K562 (cell line): ENCODE measurements at places on chromosomes 4 and X.

- H3K36me3 ChIP-seq, result peaks cover 4% of the 10 kb centered on the region; the same call in 1 of the 3 replicates
- no peak overlapping the region for H3K4me3 ChIP-seq
- H3K27me3 ChIP-seq, result no peaks in the 10 kb centered on the region
- H3K4me1 ChIP-seq, result no peaks in the 10 kb centered on the region; the same call in 1 of the 2 replicates
Measured at GRCh38 chrX:78019586-78020483, 50.4 kb upstream of the PGAM4 start.

DNA sequence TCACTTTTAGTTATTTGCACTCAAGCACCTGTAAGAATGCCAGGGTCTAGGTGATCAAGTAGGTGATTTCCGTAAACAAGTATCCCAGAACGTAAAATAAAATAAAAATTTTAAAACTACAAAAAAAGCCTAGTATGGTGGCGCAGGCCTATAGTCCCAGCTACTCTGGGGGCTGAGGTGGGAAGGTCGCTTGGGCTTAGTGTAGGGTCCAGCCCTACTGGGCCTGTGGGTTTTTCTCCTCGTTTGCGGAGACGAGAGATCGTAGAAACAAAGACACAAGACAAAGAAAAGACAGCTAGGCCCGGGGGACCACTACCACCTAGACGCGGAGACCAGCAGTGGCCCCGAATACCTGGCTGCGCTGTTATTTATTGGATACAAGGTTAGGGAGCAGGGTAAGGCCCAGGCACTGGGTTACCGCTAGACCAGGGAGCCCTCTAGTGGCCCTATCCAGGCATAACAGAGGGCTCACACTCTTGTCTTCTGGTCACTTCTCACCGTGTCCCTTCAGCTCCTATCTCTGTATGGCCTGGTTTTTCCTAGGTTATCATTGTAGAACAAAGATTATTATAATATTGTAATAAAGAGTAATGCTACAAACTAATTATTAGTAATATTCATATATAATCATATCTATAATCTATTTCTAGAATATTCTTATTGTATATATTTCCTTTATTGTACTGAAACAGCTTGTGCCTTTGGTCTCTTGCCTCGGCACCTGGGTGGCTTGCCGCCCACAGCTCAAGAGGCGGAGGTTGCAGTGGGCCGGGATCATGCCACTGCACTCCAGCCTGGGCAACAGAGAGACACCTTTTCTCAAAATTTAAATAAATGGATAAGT lies 38.4 kb downstream of the SAGE1 start:
- H3K4me1 ChIP-seq, result no peaks in the 10 kb centered on the region
- peak; percentile 74 for DNase-seq
- no peaks in the 10 kb centered on the region; the same call in 1 of the 2 replicates for H3K27me3 ChIP-seq

DNA sequence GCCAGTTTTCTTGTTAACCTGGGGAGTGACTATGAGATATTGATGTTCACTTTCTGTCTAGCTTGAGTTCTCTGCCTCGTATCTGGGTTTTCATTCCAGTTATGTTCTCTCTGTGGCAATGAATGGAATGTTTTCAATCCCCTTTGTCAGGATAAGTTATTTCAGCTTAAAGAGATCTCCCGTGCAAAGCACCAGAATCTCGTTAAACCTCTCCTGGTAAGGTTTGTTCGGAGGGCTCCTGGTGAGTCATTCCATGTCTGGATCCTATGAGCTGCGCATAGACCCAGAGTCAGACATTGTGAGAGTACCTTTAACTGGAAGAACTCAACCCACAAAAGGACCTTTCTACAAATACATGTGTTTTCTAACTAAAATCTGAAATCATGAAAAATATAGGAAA lies 51.0 kb downstream of the KDR start:
- H3K4me1 ChIP-seq, result no peaks in the 10 kb centered on the region
- H3K27me3 ChIP-seq, result peaks cover 7% of the 10 kb centered on the region
- H3K27ac ChIP-seq, result no peak overlapping the region
- H3K4me3 ChIP-seq, result no peak overlapping the region
- no peaks in the 10 kb centered on the region for H3K36me3 ChIP-seq
- DNase-seq, result no peak

DNA sequence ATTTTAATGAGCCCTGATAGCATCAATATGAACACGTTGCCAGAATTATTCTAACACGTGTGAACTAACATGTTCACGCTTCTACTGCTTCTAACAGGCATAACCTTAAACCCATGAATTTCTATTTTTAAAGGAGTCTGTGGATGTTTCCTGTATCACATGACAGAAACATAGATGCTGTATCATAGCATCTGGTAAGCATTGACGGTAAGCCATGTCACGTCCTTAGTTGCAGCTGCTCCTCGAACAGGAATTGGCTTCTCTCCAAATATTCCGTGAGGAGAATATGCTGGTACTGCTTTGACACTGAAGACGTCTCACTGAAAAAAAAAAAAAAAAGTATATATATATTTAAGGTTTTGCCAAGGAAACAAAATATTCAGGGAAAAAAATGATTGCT lies 105.1 kb upstream of the MXRA5 start:
- no peaks in the 10 kb centered on the region for H3K36me3 ChIP-seq
- H3K27me3 ChIP-seq, result no peaks in the 10 kb centered on the region
- H3K4me3 ChIP-seq, result no peak overlapping the region
- H3K27ac ChIP-seq, result no peak overlapping the region
- no peak for DNase-seq
- no peaks in the 10 kb centered on the region for H3K4me1 ChIP-seq

- H3K27me3 ChIP-seq, result no peaks in the 10 kb centered on the region
- H3K4me3 ChIP-seq, result no peak overlapping the region
- H3K27ac ChIP-seq, result no peak overlapping the region
Measured at GRCh38 chr4:158299459-158300007, 89.2 kb downstream of the TMEM144 start.

GRCh38 chr4:47500776-47501175 lies 15.7 kb downstream of the ATP10D start:
- no peak overlapping the region for H3K4me3 ChIP-seq
- no peak for DNase-seq
- no peaks in the 10 kb centered on the region for H3K27me3 ChIP-seq
- H3K27ac ChIP-seq, result no peak overlapping the region

GRCh38 chr4:158411269-158411668 lies 110.4 kb upstream of the RXFP1 start:
- no peak overlapping the region for H3K27ac ChIP-seq
- H3K4me1 ChIP-seq, result no peaks in the 10 kb centered on the region
- DNase-seq, result no peak
- H3K27me3 ChIP-seq, result no peaks in the 10 kb centered on the region
- H3K4me3 ChIP-seq, result no peak overlapping the region
- H3K36me3 ChIP-seq, result no peaks in the 10 kb centered on the region

GRCh38 chrX:154123241-154124219 lies 20.5 kb upstream of the OPN1LW start:
- DNase-seq, result peak; percentile 71
- H3K36me3 ChIP-seq, result no peaks in the 10 kb centered on the region
- peaks cover 29% of the 10 kb centered on the region; the same call in 2 of the 3 replicates for H3K4me1 ChIP-seq
- peak overlapping the region; percentile 50; the same call in 2 of the 3 replicates for H3K27ac ChIP-seq
- no peak overlapping the region for H3K4me3 ChIP-seq
- H3K27me3 ChIP-seq, result no peaks in the 10 kb centered on the region

GRCh38 chrX:19272452-19272851 lies 71.3 kb upstream of the PDHA1 start:
- H3K27ac ChIP-seq, result no peak overlapping the region
- H3K36me3 ChIP-seq, result no peaks in the 10 kb centered on the region
- no peaks in the 10 kb centered on the region; the same call in 1 of the 2 replicates for H3K27me3 ChIP-seq
- no peak for DNase-seq
- no peaks in the 10 kb centered on the region for H3K4me1 ChIP-seq

DNA sequence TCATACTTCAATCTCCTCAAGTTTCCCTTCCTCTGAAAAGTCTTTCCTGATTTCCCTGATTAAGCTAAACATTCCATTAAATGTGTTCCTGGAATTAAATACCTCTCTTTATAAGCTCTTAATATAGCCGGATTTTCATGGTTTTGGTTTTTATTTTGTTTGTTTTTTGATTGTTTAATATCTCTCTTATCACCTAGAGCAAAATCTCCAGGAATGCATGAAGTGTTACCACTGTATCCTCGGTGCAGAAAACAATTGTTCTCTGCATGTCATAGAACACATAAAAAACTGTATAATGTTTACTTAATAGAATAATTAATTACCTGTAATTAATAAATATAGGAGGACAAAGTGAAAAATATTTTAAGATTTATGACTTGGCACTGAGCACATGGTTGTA lies 86.2 kb downstream of the PCDH18 start:
- no peaks in the 10 kb centered on the region for H3K36me3 ChIP-seq
- no peak overlapping the region for H3K27ac ChIP-seq
- DNase-seq, result no peak

- H3K4me3 ChIP-seq, result peak overlapping the region; percentile 23; the same call in 1 of the 2 replicates
- H3K4me1 ChIP-seq, result no peaks in the 10 kb centered on the region
- H3K36me3 ChIP-seq, result no peaks in the 10 kb centered on the region
- no peak for DNase-seq
- H3K27me3 ChIP-seq, result peaks cover 28% of the 10 kb centered on the region
Measured at GRCh38 chr4:145482209-145483037, 770 bp downstream of the SMAD1 start.

DNA sequence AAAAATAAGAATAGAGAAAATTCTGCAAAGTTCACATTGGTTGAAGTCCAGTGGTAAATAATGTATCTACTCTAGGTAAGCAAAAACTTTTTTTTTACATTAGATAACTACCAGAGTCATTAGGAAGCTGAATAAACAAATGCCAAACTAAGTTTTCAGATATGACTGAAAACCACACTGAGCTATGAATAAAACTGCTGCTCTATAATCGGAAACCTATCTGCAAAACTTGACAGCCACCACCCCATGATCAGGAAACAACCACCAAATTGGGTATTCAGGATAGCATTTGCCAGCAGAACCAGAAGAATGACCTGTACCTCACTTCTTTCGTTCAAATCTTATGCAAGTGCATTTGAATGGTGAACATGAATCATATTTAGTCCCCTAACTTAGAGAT lies 173.0 kb upstream of the TET2 start:
- H3K36me3 ChIP-seq, result no peaks in the 10 kb centered on the region
- DNase-seq, result no peak
- no peak overlapping the region for H3K27ac ChIP-seq
- no peaks in the 10 kb centered on the region for H3K27me3 ChIP-seq
- no peak overlapping the region for H3K4me3 ChIP-seq
- H3K4me1 ChIP-seq, result no peaks in the 10 kb centered on the region

DNA sequence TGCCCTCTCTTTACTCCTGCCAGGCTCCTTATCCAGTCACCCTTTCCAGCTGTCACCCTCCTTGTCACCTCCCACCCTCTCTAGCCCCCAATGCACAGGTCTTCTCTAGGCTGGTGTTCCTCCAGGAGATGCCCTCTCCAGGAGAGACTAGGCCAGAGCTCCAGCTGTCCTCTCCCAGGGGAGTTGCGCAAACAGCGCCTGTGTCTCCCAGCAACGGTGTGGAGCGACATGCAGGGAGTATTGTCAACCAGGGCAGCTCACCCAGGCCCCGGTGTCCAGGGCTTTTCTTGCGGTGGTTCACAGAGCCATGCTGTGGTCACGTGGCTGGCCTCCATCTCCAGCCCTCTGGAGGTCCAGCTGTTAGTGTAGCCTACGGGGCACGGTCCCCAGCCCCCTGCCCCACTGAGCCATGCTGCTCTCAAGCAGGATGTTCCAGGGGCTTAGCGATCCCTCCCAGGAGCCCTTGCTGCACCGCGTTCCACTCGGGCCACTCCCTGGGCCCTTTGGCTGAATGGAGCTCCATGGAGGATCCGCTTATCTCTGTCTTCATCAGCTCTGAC lies 34.8 kb downstream of the CCNQ start:
- peak; percentile 18 for DNase-seq
- H3K4me1 ChIP-seq, result no peaks in the 10 kb centered on the region; the same call in 2 of the 3 replicates
- H3K36me3 ChIP-seq, result no peaks in the 10 kb centered on the region
- no peak overlapping the region for H3K27ac ChIP-seq
- H3K27me3 ChIP-seq, result peaks cover 30% of the 10 kb centered on the region; the same call in 2 of the 3 replicates

DNA sequence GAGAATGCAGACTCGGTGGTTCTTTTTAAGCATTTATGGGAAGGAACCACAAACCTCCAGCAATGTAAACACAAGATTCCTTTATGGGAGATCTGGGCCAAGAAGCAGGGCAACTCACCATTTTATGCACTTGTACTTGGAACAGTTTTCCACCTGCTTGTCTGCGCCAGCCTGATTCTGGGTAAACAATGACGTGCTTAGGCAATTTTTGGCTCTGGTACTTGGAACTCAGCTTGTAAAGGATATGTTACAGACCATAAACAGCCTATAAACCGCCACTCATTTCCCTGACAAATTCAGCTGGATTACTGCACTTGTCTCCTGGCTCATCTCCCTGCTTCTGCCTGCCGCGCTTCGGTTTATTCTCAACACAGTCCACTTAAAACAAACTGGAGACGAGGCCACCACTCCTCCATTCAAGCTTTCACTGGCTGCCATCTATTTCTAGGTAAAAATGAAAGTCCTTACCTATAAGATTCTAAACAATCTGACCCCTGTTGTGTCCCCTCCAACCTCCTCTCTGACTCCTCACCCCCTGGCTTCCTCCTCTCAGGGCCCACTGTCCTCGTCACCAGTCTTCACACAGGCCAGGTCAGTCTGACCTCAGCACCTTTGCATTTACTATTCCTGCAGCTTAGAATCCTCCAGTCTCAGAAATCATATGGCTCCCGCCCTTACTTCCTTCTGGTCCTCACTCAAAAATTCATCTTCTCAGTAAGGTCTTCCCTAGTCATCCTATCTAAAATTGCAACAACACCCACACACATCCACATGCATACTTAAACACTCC lies 205.9 kb upstream of the GALNT7 start:
- H3K27me3 ChIP-seq, result no peaks in the 10 kb centered on the region
- H3K27ac ChIP-seq, result no peak overlapping the region
- H3K4me1 ChIP-seq, result no peaks in the 10 kb centered on the region; the same call in 1 of the 2 replicates
- H3K36me3 ChIP-seq, result no peaks in the 10 kb centered on the region

DNA sequence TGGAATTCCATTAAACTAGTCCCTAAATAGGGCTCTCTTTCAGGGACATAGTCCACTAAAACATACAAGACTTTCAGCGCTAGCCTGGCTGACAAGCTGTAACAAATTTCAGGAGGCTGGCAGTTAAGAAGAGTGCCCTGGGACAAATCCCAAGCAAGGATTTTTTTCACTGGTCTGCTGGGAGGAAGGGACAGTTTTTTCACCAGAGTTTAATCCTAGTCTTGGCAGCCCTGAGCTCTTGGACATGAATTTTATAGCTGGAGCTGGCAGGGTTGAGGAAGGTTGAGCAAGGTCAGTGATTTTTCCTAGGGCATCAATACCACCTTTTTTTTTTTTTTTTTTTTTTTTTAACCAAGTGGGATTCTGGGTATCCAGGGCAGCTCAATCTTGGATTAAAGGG lies 184.4 kb downstream of the SH2D1A start:
- no peaks in the 10 kb centered on the region for H3K4me1 ChIP-seq
- H3K36me3 ChIP-seq, result no peaks in the 10 kb centered on the region; the same call in 2 of the 3 replicates
- DNase-seq, result no peak
- H3K4me3 ChIP-seq, result no peak overlapping the region
- no peaks in the 10 kb centered on the region for H3K27me3 ChIP-seq

- H3K4me3 ChIP-seq, result peak overlapping the region; percentile 96
- DNase-seq, result no peak
Measured at GRCh38 chr4:184648313-184649025, 778 bp downstream of the CASP3 start.

- no peak overlapping the region for H3K4me3 ChIP-seq
Measured at GRCh38 chrX:100864657-100865391, 9.3 kb downstream of the NOX1 start.

- H3K4me3 ChIP-seq, result no peak overlapping the region
- no peaks in the 10 kb centered on the region for H3K36me3 ChIP-seq
- no peaks in the 10 kb centered on the region for H3K27me3 ChIP-seq
- no peaks in the 10 kb centered on the region for H3K4me1 ChIP-seq
- H3K27ac ChIP-seq, result no peak overlapping the region
- DNase-seq, result no peak
Measured at GRCh38 chr4:11338956-11339782, 89.5 kb downstream of the HS3ST1 start.

- H3K4me3 ChIP-seq, result no peak overlapping the region
- no peaks in the 10 kb centered on the region for H3K27me3 ChIP-seq
- peak; percentile 18 for DNase-seq
- H3K27ac ChIP-seq, result no peak overlapping the region
- H3K36me3 ChIP-seq, result no peaks in the 10 kb centered on the region
Measured at GRCh38 chr4:150217192-150217591, 138.9 kb downstream of the DCLK2 start.
